ENCODE measurements at places on chromosomes 6 and 20.

DNA sequence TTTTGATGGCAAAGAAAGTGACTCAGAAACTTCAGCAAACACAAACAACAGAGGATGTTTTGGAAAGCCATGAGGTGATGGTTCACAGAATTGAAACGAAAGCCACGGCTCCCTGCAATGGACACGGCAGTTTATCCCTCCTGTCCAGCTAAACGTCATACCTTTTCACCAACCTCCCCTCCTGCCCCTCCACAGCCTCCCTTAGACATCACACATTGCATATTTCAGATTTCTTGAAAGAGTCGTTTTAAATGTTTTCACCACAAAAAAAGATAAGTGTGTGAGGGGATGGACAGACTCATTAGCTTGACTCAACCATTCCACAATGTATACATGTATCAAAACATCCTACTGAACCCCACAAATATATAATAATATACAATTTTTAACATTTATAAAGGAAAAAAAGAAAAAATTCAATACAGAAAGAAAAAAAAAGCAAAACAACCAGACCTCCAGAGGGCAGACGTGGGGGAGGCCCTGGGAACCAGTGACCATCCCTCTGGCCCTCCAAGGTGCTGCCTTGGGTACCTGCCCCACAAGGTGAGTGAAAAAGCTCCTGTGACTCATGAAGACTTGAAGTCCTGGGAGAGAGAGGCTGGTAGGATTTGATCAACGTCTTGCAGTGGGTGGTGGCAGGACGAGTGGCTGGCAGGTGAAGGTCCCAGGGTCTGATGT lies 117.2 kb upstream of the THBS2 start:
- no peak for DNase-seq

- DNase-seq = no peak
Measured at GRCh38 chr20:63570281-63571086, 3.6 kb downstream of the HELZ2 start.

DNA sequence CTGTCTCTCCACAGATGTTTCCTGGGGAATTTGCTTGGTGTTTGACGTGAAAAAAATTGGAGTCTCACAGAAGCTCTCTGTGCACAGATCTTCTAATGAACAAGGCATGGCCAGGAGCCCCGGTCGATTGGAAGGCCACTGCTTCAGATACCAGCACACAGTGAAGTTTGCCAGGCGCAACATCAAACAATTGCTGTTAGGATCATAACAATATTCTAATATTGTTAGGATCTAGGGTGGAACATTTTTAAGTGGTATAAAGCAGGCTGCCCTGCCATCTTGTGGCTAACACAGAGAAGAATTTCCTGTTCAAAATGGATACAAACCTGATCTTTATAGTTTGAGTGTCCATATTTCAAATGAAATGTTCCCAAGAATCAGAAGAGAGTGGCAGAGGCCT lies 64.1 kb downstream of the C6orf118 start:
- peak; percentile 45 for DNase-seq

GRCh38 chr6:113664909-113665308 lies 192.2 kb upstream of the MARCKS start:
- no peak for DNase-seq

DNA sequence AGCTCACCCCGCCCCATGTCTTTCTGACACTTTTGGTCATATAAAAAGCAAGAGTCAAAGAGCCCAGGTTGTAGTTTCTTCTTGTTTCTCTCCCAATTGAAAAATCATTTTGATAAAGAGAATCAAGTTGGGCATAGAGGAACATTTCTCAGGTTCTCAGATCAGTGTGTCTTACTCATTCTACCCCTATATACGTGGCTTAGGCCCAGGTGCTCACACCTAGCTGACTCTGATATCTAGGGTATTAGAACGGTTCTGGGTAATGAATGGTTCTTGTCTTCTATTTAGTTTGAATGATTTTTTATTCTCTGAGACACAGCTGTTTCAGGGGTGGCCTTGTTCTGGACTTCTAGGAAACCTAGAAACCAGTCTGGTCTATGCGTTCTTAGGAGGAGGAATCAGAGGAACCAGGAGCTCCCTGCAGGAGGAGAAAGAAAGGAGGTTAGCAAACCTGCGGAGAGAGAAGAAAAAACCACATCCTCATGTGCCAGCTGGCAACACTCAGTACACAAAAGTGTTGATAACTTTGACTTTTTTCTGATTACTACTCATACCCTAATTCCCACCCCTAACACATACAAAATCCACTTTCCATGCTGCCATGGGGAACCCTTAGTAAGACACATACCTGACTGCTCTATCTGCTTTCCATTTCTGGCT lies 178.0 kb downstream of the CLIC5 start:
- DNase-seq = no peak

- no peak for DNase-seq
Measured at GRCh38 chr20:40993794-40994540, 34.7 kb upstream of the TOP1 start.

DNA sequence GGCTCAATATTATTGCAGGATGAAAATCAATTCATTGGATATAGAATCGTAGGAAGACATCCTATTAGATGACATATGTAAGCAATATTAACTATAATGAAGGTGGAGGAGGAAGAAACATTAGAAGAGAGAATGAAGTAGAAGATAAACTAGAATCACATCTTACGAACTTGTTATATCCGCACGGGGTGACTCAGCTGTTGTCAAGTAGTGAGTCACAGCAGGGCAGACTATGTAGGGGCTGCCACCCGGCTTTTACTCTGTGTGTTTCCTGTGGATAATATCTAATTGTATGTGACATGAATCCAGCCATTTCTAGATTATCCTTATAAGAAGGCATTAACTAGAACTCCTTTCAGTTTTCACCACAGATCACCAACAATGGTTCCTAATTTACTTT lies 520.2 kb downstream of the DOK5 start:
- DNase-seq = no peak

DNA sequence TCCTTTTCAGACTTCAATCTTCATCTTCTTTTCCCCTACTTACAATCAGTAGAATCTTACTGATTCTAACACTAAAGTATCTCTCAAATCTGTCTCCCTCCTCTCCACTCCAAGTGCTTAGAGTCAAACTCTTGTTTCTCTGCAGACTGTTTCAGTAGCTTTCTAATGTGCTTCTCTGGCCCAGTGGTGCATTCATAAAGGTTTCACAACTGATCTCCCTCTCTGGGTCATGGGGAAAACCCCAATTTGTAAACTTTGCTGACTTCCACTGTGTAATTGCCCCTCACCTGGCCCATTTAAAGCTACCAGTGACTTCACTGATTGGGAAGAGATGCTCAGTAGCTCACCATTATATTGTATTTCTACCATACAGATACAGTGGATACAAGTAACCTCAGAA lies 183.6 kb downstream of the FAXC start:
- DNase-seq = no peak

- peak; percentile 43 for DNase-seq
Measured at GRCh38 chr20:34301587-34302311, 1.4 kb downstream of the AHCY start.

DNA sequence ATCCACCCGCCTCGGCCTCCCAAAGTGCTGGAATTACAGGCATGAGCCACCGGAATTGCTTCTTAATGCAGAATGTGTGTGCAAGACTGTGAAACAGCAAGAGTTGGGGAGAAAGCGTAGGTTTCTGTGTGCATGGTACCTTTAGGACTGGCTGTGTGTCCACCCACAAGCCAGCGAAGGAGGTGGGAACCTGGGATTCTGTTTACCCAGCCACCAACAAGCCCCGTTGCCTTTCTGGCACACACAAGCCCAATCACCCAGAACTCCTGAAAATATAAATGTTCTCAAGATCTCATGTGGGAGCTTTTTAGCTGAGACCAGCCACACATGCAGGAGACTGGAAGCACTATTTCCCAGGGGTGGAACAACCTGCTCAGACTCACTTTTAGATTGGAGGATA lies 4.9 kb upstream of the RNF24 start:
- DNase-seq = no peak

- no peak for DNase-seq
Measured at GRCh38 chr6:161141173-161141572, 132.7 kb downstream of the AGPAT4 start.

DNA sequence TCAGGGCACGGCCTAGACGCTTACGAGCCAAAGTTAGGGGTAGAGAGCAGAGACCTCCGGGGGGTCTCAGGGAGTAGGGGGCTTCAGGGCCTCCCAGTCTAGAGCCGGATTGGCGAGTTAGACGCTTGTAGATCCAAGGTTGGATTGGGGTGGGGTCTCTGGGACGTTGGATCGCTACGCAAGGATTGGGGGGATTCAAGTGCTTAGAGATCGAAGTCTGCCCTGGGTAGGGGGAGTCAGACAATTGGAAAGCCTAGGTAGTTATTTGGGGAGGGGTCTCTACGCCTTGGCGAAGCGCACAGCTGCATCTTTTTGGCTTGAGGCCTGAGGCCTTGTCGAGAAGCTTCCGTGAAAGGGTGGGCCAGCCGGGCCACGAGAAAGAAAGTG lies 469 bp downstream of the STX16 start:
- no peak for DNase-seq

DNA sequence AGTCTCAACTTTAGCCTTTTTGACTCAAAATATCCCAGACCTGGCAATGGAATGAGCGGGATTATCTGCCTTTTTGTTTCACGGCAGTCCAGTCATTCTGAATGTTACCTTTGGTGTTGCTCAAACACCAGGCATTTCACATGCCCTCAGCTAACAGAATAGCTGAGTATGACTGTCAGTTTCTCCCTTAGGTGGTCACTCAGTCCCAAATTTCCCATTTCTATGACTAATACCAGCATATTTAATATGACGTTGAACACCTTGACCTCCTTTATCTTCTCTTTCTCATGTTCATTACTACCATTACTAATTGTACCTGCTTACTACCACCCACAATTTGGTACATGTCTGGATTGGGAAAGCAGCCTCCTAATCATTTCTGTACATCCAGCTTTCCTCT lies 65.2 kb downstream of the EDN1 start:
- no peak for DNase-seq

DNA sequence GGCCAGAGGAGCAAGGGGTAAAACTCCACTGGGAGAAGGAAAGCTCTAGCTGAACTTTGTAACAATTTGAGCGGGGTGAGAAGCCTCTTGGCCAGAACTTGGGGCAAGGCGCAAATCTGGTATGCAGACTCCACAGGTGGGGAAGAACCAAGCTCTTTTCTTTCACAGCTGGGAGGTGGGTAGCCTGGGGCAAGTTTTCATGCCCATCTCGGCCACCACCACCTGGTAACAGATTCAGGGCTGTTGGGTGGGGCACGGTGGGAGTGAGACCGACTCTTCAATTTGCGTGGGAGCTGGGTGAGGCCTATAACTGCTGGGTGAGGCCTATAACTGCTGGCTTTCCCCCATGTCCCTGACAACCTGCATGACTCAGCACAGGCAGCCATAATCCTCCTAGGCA lies 37.5 kb downstream of the SDHAF4 start:
- DNase-seq = no peak

- DNase-seq = peak; percentile 81
Measured at GRCh38 chr6:105886066-105886813, 199.9 kb upstream of the PRDM1 start.

DNA sequence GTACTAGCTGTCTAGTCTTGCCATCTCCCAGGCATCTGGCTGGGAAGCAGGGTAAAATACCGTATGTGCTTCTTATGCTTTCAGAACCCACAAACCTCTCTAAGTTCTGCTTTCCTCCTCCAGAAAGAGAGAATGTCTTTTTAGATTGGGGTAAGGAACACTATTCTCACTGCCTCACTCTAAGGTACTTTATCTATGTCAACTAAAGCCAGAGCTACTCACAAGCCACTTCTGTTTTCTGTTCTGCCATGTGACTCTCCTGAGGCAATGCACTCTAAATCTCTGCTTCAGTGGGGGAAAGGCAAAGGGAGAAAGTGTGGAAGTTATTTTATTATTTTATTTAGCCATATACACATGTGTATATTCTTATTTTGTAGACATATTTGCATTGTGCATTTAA lies 15.6 kb downstream of the MEP1A start:
- peak; percentile 61 for DNase-seq

DNA sequence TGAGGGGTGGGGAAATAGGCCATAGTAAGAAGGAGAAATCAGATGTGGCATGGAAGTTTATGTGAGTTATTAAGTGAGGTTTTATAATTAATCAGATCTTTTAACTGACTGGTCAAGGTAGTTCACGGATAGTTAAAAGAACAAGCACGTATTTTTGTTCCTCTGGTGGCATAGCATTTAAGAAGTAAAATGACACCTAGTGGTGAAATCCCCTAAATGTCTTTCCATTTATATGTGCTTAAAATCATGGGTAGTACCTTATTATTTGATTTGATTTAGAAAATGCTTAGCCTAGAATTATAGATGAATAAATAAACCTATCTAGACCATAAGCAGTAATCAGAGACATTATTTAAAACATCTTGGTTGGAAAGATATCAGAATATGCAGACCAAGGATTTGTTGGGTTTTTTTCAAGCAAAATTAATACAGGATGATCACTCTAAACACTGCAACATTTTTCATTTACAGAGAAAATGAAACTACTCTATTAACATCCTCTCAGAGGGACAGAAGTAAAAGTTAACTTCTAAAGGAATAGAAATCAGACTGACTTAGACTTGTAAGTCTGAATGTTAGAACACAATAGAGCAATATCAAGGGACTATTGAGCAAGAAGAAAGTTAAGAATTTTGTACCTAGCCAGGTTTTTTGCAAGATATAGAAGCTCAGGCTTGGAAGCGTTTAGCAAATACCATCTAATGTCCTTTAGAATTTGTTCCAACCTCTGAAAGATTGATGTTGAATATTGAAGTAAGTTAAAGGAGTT lies 81.1 kb downstream of the STXBP5 start:
- peak; percentile 80 for DNase-seq

DNA sequence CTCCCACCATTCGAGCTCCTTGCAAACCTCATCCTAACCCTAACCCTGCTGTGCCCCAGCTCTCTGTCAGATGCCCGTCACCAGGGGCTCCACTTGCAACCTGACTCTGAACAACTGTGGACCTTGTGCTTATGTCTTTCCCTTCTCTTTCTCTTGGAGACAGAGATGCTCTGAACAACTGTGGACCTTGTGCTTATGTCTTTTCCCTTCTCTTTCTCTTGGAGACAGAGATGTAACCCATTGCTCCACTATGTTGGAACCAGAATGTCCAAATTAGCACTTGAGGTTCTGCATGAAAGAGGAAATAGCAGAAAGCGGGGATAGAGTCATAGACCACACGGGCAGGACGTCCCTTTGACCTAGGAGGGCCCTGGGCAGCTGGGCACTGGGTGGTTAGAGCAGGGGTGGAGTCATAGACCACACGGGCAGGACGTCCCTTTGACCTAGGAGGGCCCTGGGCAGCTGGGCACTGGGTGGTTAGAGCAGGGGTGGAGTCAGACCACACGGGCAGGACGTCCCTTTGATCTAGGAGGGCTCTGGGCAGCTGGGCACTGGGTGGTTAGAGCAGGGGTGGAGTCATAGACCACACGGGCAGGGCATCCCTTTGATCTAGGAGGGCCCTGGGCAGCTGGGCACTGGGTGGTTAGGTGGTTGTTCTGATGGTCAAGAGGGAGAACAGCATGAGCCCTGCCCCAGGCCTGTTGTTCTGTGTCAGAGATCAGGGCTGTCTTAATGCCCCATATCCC lies 22.2 kb downstream of the PCMTD2 start:
- no peak for DNase-seq

DNA sequence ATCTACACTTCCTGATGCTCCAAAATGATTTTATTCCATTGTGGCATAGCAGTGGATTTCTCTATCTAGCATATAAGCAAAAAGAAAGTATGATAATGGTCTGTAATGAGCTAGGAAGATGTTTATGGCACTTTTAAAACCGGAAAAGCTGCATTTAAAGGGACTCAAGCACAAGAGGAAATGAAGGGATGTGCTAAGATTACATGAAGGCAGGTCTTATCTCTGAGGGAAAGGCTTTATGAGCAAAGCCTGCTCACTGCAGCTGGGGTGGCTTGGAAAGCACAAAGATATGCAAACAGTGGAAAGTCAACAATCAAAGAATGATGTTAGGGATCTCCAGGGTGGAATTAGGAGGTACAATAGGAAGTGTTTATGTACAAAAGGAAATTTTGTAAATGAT lies 138.2 kb downstream of the TENT5A start:
- DNase-seq = peak; percentile 65

All from OCI-M1 (cell line).